ENCODE measurements at places on chromosomes 13 and 19.

GRCh38 chr13:61010358-61010757, 405.3 kb downstream of the PCDH20 start:
- no peak for DNase-seq

DNA sequence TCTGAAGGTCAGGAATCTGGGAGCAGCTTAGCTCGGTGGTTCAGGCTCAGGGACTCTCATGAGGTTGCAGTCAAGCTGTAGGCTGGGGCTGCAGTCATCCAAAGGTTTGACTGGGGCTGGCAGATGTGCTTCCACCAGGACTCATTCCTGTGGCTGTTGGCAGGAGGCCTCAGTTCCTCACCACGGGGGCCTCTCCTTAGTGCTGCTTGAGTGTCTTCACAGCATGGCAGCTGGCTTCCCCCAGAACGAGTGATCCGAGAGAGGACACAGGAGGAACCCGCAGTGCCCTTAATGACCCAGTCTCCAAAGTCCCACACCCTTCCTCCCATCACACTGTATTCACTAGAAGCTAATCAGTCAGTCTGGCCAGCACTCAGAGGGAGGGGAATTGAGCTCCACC, 38.7 kb upstream of the EHD2 start:
- DNase-seq, result no peak

DNA sequence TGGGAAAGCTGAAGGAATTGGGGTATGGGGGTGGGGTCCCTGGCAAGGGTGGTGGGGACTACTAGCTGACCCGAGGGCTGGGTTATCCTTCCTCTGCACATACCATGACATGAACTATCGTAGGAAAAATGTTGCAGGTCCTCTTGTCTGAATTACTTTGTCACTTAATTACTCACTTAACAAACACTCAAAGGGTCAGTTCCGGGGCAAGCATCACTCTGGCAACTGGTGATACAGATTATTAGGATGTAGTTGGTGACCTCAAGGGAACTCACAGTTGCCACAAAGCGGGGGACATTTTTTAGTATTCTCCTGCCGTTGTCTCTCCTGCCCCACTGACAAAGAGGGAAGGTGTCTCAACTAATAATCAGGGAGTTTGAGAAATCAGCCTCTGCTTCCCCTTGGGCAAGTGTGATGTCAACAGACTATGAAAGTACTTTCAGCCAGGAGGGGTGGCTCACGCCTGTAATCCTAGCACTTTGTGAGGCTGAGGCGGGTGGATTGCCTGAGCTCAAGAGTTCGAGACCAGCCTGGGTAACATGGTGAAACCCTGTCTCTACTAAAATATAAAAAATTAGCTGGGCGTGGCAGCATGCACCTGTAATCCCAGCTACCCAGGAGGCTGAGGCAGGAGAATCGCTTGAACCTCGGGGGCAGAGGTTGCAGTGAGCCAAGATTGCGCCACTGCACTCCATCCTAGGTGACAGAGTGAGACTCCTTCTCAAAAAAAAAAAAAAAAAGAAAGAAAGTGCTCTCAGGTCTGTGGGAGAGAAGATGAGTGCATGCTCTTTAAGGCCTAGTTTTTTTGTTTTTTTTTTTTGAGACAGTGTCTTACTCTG, 10.3 kb downstream of the DNAJB1 start:
- no peak for DNase-seq

DNA sequence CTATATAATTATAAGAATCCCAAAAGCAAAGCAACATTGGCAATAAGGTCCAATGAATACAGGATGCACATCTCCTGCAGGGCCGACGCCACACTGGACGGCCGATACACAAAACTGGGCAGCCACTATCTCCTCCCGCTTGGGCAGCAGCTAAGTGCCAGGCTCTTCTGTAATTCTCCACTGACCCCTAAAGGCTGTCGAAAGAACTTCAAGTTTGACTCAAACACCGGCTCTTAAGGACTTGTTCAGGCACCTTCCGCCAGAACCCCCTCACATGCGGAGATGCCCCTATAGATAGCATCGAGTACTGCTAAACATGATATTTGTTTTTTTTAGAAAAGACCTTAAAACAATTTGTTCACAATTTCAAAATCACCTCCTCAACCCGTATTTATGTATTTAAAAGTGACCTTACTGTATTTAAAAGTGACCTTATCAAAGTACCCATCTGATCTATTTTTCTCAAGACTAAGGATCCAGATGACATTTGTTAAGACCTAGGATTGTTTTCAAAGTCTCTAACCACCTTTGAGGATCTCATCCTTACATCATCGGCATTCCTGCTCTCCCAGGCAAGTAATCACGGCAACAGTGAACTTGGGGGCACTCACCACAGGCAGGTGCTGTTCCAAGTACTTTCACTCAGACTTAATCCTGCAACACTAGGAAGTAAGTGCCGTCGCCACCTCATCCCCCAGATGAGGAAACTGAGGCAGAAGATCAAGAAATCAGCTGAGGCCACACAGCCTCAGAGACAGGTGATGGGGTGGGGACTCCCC, 77.8 kb downstream of the TUBGCP3 start:
- DNase-seq, result no peak

- no peak for DNase-seq
Measured at GRCh38 chr19:35040826-35041547, 534 bp upstream of the HPN start.

DNA sequence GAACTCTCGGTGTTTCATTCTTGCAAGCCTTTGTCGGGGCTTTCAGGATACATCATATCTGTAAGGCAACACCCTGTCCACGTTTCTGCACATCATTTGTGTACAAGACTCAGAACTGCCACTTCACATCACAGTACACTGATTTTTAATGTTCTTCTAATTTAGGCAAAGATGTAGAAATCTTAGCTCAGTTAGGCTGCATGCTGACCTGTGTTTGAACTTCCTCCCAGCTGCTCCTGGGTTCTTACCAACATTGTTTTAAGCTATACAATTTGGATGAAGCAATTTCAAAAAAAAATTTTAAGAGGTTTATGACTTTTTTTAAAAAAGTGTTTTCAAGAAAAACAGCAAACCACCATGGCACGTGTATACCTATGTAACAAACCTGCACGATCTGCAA, 1047.9 kb upstream of the SLC10A2 start:
- DNase-seq, result no peak

- no peak for DNase-seq
Measured at GRCh38 chr19:14441041-14441938, 8.2 kb downstream of the PKN1 start.

GRCh38 chr13:112704308-112705145, 14.7 kb downstream of the ATP11A start:
- DNase-seq, result no peak

DNA sequence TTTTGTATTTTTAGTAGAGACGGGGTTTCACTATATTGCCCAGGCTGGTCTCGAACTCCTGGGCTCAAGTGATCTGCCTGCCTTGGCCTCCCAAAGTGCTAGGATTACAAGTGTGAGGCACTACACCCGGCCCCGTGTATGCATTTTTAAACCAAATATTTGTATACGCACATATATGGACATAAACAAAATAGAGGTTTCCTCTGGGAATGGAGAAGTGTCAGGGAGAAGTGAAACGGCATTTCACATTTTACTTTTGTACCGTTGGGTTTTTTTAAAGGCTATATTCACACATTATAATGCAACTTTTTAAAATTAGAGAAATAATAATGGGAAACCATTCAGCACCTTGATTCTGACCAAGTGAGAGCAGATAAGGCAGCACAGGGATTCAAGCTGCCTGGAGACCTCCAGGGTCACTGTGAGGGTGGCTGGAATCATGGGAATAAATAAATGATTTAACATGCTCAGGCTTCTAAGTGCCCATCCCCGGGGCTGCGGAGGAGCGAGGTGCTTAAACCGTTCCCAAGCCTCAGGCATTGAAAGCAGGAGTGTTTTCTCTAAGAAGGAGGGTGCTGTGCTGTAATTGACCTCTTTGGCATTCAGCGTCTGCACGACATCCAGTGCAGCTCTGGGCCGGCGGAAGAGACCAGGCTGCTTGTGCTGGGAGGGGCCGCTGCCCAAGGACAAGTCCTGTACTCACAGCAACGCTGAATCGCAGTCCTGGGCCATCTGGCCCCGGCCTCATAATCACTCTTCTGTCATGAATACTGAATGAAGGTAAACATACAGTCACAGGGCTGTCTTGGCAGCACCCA, 24.7 kb downstream of the GPR42 start:
- no peak for DNase-seq

GRCh38 chr19:31418055-31418454, 68.8 kb upstream of the TSHZ3 start:
- DNase-seq, result no peak

DNA sequence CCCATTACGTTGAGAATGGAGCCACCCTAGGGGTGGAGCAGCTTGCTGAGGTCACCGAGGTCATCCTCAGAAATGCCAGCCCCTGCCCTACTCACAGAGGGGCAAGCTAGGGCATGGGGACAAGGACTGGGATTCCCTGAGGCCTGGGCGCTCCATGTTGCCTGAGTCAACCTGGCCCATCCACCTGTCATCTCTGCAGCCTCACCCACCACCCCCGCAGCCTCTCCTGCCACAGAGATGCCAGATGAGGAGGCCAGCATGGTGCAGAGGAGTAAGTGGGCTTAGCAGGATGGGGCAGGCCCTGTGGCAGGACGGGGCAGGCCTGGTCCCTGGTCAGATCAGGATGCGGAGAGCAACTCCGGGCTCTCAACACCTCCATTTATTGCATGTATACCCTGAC, 9.5 kb downstream of the NKPD1 start:
- no peak for DNase-seq

DNA sequence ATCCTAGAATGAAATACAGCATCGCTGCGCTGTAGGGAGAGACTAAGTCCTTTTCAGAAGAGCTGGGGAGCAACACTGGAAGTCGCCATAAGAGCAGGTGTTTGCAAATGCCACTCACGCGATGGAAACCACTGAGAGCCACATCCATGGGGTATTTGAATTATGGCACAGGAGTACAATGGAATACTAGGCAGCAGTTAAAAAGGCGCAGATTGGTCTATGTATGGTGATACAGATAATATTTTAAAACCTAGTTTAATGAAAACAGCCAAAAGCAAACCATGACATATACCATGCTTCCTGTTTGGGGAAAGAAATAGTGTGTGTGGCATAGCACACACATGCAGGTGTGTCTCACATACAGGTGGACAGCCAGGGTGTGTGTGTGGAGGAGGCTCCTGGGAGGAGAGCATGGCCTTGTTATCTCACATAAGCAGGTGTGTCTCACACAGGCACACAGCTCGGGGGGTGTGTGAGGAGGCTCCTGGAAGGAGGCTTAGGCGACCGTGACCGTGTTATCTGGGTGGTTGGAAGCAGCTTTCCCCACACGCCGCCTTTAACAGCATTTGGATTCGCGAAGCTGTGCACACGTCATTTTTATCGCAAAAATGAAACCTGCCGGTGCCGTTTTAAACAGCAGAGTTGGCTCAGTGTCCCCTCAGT, 33.6 kb downstream of the ADPRHL1 start:
- DNase-seq, result no peak

GRCh38 chr13:76861859-76862258, 24.3 kb downstream of the KCTD12 start:
- DNase-seq, result no peak

GRCh38 chr19:48833049-48833448, 3.2 kb downstream of the HSD17B14 start:
- no peak for DNase-seq

DNA sequence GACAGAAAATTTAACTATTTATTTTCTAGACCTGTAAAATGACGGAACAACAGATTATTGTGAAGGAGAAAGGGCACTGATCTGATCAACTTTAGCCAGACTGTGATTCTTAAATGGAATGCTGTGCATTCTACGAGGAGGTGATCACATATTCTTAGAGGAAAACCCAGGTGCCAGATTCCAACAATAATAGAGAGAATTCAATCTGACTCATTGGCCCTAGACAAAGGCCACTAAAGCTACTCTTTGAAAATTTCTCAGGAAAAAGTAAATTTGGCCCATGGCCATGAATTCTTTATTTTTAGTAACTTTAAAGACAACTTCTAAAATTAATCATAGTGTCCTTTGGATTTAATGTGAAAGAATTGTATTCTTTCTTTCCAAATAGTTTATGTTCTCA, 58.6 kb upstream of the POSTN start:
- no peak for DNase-seq

DNA sequence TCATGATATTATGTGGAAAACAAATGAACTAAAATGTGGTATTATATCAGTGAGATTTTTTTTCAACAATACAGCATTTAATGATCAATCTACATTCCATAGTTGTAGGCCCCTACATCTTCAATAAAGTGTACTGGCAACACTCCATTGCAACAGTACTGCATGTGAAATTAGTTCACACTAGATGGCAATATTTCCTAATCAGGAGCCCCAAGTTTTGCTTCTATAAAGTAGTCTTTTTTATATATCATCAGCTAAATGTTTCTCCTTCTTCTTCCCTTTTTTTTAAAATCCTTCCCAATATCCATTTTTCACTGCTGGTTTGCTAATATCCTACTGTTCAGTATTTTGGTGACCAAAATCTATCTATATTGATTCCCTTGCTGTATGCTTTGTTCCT, 528.3 kb upstream of the ATXN8OS start:
- DNase-seq, result no peak

DNA sequence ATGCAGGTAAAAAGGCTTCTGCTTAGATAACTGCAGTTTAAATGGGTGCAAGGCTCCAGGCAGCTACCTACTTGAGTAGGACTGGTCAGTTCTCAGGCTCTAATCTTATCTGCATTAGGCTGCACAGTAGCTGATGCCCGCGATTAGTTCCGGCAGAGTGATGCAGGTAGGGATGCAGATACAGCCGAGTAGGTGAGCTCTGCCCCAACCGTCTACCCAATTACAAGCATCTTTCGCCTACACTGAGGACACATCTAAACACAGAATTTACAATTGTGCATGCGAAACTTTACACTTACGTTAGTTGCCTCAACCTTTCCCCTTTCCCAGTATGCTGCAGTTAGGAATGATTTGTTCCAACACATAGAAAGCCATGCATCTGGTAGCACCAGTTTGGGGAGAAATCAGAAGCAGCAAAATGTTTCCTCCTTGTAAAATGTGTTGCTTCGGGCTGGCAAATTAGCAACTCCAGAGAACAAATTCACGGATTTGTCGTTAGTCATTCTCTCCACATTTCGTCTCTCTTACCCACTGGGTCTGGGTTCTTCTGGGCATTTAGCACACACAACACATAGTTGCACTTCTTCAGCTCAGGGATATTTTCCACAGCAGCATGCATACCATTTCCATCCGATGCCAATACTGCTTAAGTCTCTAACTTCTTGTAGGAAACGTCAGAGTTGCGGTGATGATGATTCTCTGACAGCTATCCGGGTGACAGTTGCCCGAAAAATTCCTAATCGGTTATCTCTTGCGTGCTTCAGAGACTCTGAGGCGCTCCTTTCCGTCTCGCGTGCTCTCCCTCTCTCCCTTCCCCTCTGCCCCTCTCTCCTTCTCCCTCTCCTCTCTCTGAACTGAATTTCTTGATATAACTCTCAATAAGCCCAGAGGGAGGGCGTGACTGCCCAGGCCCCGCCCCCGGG, at the start of gene PCDH9:
TSS of gene PCDH9 (minus strand) at position 856 of the 923 bp plus-strand sequence. CDS start 1,896 bp downstream, outside the sequence.
- no peak for DNase-seq

DNA sequence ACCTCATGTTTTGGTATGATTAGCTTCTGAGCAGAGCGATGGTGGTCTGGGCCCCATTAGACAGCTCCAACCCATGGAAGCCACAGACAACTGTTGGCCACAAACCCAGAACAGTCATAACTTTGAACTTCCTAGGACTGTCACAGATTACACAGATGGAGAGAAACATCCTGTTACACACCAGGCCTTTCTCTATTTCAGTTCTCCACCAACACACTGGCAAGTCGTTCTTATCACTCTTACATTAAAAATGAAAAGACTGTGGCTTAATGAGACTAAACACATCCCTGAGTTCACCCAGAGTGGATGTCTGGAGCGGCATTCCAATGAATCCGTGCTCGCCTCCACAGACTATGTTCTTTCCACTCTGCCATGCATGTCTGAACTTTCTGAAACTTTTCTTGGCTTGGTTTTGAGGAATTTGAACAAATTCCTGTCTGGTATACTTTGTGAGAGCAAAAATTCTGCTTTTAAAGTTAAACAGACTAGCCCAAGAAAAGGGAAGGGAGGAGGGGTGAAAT, 109.1 kb downstream of the NALCN start:
- no peak for DNase-seq

Data from SK-N-MC (cell line).